Esophagus mucosa (tissue), 1 donor: ENCODE measurements at places on chromosomes 2 and 18. TPM values are rescaled to one million over a fixed set of nuclear protein-coding genes. Genes with fewer than 3 reads are reported as not detected.
A peak's percentile ranks its signal among the peaks of the same experiment; 100 is the strongest.

ANKRD23 gene
- 1.8 TPM for total RNA-seq

PNO1 gene
- total RNA-seq = 10.8 TPM

FBXO48 gene
- 1.00 TPM for total RNA-seq

FRZB gene
- 0.32 TPM for total RNA-seq

DNA sequence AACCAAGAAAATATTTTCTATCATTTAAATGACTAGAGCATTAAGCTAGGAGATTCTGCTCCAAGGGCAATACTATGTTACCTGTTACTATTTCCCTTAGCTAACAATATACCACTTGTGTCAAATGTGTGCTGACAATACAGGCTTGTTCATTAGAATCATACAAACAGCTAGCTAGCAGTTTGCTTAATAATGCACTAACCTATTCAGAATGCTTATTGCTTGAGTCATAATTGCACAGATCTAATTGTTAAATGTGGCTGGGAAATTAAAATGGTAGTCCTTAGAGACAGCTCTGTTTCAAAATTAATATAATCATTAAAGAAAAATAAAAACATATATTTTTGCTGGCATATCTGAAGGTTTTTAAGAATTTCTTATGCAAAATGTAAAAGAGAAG is 344.2 kb downstream of the ERBB4 start:
- no peak for ATAC-seq

DNA sequence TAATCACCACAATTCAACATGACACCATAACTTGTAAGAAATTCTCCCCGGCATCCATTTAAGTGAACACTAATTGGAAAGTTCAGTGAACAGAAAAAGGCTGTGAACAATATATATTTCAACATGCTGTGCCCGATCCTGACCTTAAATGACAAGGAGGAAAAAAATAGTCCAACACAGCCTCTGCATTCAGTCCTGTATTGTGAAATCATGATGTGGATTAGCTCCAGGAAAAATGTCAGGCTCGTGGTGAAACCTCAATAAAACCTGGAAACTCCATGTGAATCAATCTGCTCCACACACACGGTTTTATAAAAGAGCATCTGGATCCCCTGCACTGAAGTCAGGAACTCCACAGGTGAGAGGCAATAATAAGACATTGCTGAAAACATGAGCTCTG is 145.4 kb upstream of the SPOPL start:
- ATAC-seq = no peak

RAPH1 gene
- total RNA-seq = 27.7 TPM

MC5R gene
- total RNA-seq = 0.28 TPM

REG1B gene
- not detected for total RNA-seq

- ATAC-seq = peak; percentile 32
Measured at GRCh38 chr2:158967731-158968395, 577 bp upstream of the TANC1 start.

DNA sequence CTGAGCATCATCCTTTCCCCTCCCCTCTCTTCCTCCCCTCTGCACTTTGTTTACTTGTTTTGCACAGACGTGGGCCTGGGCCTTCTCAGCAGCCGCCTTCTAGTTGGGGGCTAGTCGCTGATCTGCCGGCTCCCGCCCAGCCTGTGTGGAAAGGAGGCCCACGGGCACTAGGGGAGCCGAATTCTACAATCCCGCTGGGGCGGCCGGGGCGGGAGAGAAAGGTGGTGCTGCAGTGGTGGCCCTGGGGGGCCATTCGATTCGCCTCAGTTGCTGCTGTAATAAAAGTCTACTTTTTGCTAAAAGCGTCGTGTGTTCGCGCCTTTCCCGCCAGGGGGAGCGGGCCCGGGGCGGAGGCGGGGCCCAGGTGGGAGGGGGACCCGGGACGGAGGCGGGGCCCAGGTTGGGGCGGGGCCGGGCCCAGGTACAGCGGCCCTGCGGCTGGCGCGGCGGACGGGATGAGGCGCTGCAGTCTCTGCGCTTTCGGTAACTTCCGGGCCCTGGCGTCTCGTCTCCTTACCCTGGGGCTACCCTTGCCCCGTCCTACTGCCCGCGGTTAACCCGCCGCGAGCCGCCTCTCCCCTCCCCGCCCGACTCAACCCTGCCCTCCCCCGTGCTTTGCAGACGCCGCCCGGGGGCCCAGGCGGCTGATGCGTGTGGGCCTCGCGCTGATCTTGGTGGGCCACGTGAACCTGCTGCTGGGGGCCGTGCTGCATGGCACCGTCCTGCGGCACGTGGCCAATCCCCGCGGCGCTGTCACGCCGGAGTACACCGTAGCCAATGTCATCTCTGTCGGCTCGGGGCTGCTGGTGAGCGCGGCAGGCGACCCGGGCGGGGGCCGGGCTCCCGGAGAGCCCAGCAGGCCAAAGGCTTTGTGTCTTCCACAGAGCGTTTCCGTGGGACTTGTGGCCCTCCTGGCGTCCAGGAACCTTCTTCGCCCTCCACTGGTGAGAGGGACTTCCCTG is at the start of gene KRTCAP3:
Gene KRTCAP3 (plus strand): TSS at position 424 of the 962 bp plus-strand sequence. CDS start 32 bp downstream, at position 456.
- ATAC-seq = peak; percentile 79

- ATAC-seq = no peak
Measured at GRCh38 chr2:148298196-148298595, 277.3 kb downstream of the MBD5 start.

CCDC142 gene
- total RNA-seq = 4.6 TPM

- ATAC-seq = no peak
Measured at GRCh38 chr2:240993446-240994170, 4.8 kb upstream of the SNED1 start.

RFTN2 gene
- 1.5 TPM for total RNA-seq

DNA sequence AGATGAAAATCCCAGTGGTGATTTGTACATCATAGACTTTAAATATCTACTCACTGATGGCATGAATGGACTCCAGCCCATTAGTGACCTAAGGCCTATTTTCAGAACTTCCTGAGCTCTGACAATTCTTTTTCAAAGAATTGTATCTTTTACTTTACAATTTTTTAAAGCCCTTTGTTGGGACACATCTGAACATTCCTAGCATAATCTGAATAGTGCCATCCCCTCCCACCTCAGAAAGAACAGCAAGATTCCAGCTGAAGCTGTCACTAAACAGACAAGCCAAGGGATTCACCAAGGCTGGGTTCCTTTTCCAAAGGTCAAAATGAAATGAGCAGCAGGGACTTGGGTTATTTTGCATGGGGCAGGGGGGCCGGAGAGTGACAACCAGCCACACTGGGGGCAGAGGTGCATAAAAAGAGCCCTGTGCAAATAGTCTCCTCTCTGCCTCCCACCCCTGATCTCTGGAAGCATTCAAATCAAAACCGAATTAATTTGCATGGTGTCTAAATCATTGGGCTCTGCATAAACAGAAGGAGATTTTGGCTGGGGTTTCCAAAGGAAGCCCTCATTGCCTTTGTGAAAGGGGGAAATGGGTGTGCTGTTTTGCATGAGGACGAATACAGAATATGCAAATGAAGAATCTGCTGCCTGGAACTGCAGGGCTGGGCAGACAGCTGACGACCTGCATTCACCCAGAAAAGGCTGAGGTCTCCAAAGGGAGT is 17.2 kb downstream of the EPHA4 start:
- ATAC-seq = peak; percentile 36

DNA sequence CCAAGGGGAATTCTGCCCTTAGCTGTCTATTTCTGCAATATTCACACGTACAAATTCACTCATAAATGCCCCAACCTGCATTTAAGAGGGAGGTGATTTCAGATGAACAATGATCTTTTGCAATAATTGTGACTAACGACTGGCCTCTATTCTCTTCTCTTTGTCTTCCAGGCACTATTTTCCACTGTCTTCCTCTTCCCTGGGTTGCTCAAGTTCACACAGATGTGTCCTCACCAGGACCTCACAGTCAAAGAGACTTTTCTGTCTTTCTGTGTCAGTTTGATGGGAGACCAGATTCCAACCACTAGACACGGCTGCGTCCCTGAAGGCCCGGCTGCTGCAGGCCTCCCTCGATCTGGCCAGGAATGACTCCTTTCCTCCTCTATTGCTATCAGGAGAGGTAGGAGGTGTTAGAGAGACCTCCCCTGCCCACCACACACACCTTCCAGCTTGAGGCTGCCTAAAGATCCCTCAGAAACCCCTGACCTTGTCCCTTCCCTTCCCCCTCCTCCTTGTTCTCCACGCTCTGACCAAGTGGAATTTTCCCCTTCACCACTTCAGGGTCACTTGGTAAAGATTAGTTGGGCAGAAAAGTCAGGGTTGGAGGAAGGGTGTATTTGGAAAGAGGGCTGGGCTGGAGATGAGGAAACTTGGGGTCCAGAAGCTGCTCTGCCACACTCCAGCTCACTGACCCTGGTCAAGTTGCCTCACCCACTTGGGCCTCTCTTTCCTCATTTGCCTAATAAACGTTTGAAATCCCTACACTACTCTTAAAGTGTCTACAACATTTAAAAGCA is 109.2 kb upstream of the COPS8 start:
- no peak for ATAC-seq

SLC5A7 gene
- not detected for total RNA-seq

- no peak for ATAC-seq
Measured at GRCh38 chr2:118124288-118124891, 36.1 kb downstream of the INSIG2 start.

- ATAC-seq = peak; percentile 86
Measured at GRCh38 chr2:24365051-24365450, 4.7 kb upstream of the ITSN2 start.

- ATAC-seq = peak; percentile 31
Measured at GRCh38 chr2:219551441-219552381, 7.9 kb downstream of the TMEM198 start.

DCAF17 gene
- total RNA-seq = 9.4 TPM

GRCh38 chr2:130762031-130762909 is 6.9 kb downstream of the AMER3 start:
- ATAC-seq = no peak
